Activated naive CD4-positive, alpha-beta T cell (primary cell): ENCODE measurements at places on chromosomes 16 and 17.

DNA sequence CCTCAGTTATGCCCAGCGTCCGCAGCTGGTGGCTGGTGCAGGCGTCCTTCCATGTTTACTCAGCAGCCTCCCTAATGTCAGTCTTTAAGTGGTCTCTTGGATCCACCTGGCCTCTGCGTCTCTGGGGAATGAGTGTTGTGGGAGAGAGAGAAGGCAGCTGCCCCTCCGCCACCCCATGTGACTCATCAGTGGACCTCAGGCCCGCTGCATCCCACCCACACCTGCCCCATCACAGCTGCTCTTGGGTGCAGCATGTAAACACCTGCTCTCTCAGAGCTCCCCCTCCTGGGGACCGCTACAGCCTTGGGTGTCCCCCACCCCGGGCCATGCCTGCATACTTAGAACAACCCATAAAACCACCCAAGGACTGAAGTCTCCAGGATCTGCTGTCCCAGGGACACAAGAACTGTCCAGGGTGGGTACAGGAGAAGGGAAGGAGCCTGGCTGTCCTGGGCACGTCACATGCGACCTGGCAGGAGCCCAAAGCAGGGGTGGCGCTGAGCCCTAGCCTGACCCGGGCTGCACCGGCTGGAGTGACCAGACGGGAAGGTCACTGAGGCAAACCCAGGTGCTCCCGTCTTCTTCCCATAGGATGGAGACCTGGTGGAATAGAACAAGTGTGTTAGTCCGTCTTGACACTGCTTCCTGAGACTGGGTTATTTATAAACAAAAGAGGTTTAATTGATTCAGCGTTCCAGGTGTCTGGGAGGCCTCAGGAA is 4.2 kb downstream of the C16orf90 start:
- DNase-seq = no peak

GRCh38 chr17:44277976-44278375 is 10.0 kb upstream of the SLC4A1 start:
- no peak for DNase-seq

- DNase-seq = no peak
Observed at GRCh38 chr16:886802-887731, 83.7 kb downstream of the LMF1 start.

DNA sequence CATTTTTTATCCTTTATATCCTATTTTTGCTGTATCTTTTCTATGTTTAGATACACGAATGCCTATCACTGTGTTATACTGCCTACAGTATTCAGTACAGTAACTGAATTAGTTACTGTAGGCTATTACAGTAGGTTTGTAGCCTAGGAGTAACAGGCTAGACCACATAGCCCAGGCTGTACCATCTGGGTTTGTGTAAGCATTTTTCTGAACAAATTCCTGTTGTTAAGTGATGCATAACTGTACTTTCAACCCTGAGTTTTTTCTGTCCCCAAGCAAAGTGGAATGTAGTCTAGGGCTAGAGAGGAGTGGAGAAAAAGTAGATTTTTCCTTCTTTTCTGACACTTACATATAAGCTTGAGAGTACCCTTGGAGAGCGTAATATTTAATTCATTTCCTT is 282.1 kb downstream of the HS3ST3B1 start:
- DNase-seq = no peak

- DNase-seq = no peak
Observed at GRCh38 chr17:42040818-42041217, 9.6 kb downstream of the C17orf113 start.

GRCh38 chr17:35212668-35213067 is 18.5 kb upstream of the SLC35G3 start:
- no peak for DNase-seq

GRCh38 chr16:85564277-85565051 is 48.7 kb upstream of the GSE1 start:
- no peak for DNase-seq

DNA sequence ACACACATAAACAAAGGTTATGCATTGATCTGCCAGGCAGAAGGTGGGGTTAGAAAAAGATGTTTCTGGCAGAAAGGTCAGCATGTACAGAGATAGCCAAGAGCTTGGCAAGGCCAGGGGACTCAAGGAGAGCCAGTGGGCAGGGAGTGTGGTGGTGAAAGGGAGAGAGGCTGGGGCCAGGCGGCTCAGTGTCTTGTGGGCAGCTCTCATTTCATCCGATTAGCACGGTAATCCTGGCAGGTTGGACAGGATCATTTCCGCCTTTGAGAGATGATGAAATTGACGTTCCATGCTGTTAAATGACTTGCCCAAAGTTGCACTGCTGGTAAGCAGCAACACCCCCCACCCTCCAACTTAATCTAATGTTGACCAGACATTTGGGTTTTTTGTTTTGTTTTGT is 3.6 kb downstream of the CHD9 start:
- DNase-seq = no peak

GRCh38 chr17:32007463-32008298 is 498 bp downstream of the LRRC37B start:
- peak; percentile 14 for DNase-seq

DNA sequence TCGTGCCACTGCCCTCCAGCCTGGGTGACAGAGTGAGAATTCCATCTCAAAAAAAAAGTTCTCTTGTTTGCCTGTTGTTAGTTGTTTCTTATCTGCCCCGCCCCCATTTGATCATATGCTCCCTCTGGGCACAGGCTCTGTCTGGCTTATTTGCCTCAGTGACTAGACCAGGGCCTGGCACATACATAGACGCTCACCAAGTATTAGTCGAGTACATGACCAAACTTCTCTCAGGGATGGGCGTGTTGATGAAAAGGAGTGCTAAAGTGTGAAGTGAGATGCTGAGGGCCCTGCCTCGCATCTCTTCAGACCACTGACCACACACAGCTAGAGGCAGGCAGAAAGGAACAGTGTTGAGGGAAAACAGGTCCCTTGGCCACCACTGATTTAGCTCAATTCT is 3.3 kb upstream of the HELZ start:
- no peak for DNase-seq

DNA sequence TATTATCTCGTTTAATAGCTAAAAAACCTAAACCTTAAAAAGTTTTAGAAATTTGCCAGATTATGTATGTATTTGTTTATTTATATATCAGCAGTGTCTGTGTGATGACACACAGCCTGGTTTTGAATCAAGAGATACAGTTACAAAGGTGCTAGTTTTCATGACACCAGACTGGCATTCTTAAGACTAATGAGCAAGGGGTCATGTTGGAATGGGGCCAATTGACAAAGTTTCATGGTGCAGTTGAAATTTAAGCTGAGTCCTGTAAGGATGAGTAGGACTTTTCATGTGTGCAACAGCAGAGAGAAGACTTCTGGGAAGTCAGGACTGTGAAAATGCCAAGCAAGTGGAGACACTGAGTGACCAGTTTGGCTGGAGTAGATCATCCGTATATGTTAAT is 3.2 kb upstream of the KRT10 start:
- DNase-seq = no peak

DNA sequence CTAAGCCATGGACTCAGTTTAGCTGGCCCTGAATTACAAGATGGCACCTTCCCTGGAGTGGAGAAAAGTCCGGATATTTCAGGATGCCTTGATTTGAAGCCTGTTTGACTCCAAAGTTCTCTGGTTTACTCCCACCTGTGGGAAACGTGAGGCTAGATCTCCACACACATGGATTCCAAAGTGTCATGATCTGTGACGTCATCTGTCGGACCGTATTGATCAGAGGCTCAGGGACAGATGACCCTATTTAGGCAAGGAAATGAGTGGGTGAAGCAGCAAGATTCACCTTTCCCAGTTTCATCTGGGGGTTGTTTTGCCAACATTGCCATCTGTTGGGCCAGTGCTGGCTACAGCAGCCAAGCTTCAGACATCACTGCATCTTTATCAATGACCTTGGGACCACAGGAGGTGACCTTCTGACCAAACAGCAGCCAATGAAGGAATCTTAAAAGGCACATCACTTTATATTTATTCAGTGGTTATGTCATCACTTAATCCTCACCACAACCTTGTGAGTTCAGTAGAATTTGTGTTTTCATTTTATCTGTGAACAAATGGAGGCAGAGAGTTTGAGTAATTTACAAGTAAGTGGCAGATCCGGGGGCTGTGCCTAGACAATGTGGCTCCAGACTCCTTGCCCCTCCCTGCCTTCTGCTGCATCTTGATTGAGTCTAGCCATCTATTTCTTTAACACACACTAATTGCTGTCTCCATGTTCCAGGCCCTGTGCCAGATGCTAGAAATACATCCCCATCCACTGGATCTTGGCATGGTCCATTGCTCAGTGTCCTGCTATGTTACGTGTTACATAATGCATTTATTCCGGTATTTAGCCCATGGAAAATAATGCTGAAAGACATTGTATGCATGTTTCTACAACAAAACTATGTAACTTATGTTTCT is 1.5 kb upstream of the CDH13 start:
- DNase-seq = no peak

DNA sequence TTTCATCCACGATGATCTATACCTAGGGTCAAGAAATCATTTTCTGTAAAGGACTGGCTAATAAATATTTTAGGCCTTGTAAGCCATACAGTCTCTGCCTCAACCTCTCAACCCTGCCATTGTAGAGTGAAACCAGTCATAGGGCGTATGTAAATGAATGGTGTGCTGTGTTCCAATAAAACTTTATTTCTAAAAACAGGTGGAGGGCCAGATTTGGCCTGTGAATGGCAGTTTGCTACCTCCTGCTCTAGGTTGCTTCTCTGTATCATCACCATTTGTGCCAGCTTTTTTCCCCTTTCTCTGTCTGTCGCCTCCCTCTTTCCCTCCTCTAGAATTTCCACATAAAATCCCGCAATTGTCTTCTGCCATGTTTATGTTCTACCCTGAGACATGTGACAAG is 181.7 kb downstream of the XYLT1 start:
- no peak for DNase-seq

DNA sequence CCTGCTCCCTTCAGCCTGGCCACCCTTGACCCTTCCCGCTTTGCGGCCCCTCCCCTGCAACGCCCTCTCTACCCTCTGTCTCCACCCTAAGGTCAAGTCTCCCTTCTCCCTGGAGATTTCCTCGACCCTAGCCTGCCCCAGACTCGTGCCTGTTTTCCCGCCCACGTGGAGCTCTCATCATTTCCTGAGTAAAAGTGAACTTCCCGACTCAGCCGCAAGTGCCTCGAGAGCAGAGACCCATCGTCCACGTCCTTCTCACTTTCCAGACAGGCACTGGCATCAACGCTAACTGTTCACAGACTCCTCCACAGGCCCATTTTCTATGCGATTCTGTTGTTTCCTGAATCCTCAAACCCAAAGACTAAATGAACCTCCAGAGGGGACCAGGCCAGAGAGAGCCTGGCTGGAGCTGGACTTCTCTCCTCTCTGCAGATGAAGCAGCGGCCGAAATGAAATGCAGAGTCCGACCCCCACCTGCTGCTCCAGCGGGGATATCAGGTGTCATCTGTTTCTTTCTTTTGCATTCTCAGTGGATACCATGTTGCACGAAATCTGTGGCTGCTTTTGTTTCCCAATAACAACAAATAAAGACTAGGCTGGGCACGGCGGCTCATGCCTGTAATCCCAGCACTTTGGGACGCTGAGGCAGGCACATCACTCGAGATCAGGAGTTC is 52.5 kb downstream of the RTN4RL1 start:
- DNase-seq = no peak

DNA sequence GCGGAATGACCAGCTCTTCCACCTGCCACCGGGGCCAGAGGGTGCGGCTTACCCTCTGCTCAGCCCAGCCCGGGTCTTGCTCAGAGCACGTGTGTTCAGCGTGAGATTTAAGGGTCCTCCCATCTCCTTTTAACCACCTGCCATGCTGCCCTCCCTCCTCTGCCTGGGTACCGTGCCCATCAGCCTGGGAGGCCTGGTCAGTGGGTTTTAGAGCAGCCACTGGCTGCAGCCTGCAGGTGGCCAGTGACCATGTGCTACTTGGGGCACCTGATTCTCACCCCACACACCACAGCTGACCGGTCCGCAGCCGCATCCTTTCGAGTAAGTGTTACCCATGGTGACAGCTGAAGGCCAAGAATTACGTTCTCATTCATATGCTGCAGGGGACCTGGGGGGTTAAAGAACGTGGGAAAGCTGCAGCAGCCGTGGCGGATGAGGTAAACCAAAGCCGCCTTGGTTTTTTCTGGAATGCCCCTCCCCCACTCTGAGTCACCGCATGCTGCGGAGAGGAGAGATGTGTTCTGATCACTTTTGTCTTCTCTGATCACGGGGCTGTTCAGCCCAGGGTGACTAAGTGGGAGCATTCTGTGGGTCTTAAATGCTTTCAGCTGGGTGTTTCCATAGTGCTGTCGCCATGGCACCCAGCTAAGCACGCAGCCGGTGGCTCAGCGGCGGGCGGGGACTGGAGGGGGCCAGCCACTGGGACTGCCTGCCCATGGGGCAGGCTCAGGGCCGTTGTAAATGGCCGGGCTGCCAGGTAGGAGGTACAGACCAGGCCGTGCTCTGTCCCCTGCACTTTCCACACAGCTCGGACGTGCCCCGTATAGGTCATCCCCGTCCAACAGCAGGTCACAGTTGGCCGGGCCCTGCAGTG is 59.8 kb downstream of the BAIAP2 start:
- DNase-seq = no peak

DNA sequence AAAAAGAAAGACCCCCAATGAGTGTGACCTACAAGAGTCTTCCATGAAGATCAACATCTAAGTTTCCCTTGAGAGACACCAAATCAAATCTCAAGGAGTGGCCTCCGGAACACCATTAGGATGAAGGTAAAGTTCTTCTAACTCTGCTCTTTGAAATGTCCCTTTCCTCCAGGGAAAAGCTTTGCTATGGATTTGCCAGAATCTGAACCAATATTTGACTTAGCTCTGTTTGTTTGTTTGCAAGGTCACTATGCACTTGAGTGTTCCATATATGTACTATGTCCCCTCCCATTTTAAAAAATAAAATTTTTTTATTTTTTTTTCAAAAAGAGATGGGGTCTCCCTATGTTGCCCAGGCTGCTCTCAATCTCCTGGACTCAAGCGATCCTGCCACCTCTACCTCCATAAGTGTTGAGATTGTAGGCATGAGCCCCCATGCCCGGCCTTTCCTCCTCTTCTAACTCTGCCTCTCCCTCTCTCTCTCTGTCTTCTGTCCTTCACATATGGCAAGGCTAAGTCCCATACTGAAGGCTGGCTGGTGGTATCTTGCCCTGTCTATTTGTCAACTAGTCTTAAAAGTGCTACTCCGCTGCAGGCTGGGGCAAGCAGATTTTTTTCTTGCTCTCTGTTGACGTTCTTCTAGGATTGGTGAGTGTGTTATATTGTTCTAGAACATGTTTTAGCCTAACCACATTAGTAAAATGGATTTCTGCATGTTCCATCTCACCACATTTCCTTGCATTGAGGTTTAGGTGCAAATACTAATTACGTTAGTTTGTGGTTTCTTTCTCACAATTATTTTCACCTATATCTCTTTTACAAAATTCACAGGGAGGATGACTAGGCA is 276.7 kb upstream of the DYNLRB2 start:
- no peak for DNase-seq
